Ammon's horn (tissue), 1 donor: ENCODE measurements at places on chromosomes 6 and 20.

- no peak for DNase-seq
These were observed 58.0 kb downstream of the DOP1A start for GRCh38 chr6:83125425-83125824.

GRCh38 chr20:37801921-37802320, 101.0 kb upstream of the VSTM2L start:
- no peak for DNase-seq

DNA sequence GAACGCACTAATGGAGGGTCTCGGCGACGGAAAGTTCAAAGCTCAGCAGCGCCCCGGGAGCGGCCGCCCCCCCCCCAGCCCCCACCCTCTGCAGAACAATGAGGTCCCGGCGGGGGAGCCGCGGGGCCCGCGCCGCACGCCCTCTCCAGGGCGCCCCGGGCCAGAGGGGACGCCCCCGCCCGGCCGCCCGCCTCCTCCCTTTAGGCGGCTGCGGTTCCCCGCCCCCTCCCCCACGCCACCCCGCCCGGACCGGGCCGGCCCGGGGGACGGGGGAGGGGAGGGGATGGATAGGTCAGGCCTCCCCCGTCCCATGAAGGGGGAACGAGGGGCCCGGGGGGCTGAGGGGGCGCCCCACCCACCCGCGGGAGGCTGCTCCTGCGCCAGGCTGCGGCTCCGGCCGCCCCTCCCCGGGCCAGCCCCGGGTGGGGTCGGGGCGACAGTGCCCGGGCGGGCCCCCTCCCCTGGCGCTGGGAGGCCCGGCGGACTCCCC, 1.5 kb downstream of the NOL4L start:
- no peak for DNase-seq

DNA sequence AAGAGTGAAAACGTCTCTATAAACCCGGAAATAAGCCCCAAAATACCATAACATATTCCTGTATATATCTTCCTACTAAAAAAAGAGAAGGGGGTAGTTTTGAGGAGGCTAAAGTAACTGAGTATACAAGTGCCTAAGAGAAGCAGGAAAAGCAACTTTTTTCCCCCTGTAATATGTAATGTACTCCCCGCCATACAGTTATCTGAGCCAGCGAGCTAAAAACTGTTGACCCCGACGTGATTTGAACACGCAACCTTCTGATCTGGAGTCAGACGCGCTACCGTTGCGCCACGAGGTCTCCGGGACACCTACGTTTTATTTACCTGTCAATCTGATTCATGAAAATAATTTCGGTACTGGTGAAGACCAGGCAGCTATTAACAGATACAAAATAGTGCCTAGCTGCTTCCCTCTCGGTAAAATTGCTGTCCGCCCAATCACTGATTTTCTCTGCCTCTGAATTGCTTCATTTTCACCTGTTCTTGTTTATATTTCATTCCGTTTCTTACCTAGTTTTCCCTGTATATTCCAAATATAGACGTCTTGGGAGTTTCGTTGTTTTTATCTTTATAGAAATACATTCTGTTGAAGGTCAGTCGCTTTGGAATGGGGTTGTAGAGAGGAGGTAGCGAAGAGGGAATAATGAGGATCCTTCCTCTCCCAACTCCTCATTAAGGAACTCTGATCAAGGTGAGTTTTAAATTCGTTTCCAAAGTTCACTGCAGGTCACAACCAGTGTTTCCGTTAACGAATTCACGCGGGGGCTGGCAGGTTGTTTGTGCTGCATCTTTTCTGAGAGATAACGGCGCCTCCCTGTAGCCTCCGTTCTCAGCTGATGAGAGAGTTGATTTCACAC, 33.6 kb upstream of the BTN3A2 start:
- DNase-seq, result peak; percentile 23

DNA sequence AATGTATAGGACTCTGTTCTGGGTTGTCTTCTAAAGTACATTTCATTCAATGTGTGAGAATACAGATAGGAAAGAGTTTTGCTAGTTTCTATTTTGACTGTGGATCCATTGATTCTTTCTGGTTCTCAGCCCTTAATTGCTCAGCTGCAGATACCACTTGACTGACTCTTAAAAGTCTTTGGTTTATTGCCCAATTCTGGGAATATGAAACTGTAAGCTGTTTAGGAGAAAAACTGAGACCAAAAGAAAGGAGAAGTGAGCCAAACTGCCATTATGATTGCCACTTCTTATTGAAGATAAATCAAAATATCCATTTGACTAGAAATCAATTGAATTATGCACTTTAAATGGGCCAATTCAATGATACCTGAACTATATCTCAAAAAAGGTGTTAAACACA, 211.4 kb downstream of the ESR1 start:
- DNase-seq, result no peak

GRCh38 chr6:140711019-140711613, 1336.7 kb upstream of the CITED2 start:
- DNase-seq, result no peak

- no peak for DNase-seq
These were observed 318.2 kb upstream of the RGS17 start for GRCh38 chr6:153449279-153449678.

DNA sequence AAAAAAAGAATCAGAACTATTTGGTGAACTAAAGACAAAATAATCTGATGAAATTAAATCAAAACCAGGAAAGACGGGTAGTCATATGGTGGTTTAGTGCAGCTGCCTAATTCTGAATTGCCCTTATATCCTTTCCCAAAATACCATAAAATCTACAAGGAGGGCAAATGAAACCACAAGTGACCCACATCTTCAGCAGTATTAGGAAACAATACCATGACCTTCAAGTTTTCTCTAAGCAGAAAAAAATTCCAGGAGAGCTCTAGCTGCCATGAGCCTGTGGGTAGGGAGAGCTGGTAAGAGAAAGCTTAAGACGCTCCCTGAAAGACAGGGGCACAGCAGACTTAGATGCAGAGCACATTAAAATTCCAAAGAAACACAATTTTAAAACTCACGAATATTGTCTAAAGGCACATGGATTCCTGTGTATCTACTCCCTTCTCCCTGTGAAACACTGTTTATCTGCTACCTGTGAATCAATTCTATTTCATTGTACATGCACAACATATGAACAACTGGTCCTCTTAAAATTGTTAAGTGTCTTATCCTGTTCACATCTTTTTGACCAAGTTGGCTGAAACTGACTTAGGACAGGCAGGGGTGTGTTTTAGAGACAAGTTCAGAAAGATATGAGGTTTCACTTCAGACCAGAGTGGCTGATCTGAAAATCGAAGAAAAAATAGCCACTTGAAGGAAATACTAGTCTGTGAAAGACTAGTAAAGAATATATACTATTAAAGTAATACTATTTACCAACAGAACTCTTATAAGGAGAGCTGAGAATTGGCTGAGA, 153.6 kb upstream of the SHLD1 start:
- no peak for DNase-seq

DNA sequence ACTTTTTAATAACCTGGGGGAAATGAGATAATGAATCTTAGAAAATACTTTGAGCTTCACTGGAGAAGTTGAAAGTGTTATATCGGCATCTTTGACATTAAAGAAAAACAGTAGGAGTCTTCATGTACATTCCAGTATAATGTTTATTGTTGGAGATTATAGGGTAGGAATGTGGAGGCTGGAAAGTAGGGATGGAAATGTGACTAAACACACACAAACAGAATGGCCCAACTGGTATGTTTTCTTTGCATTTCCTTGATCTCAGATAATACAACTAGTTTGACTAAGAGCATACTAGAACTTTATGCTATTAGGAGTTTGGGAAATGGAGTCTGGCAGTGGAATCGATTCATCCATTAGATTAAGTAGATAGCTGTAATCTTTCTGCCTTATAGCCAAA, 10.1 kb upstream of the BAG2 start:
- no peak for DNase-seq

- DNase-seq, result no peak
These were observed 2.6 kb downstream of the NFKBIE start for GRCh38 chr6:44262467-44263353.

DNA sequence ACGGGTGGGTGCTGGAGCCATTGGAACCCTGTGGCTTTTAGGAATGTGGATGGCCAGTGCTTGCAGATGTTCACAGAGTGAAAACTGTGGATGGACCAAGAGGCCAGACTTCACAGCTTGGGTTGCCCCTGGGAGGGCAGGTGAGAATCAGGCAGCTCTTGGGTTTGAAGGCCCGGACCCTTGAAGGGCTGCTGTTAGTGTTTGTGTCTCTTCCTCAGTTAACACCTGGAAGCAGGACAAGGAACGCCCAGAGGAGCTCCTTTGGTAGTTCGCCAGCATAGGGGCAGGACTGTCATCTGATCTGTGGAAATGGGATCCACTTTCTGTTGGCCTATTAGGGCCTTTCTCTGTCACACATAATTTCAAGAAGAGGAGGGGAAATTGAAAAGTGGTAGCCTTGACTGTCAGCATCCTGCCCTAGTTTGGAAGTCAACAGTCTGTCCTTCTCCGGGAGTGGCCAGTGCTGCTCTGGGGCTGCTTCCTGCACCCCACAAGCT, 43.6 kb downstream of the RIOK1 start:
- no peak for DNase-seq

- DNase-seq, result no peak
These were observed 703.5 kb downstream of the TFAP2A start for GRCh38 chr6:9711365-9711764.

DNA sequence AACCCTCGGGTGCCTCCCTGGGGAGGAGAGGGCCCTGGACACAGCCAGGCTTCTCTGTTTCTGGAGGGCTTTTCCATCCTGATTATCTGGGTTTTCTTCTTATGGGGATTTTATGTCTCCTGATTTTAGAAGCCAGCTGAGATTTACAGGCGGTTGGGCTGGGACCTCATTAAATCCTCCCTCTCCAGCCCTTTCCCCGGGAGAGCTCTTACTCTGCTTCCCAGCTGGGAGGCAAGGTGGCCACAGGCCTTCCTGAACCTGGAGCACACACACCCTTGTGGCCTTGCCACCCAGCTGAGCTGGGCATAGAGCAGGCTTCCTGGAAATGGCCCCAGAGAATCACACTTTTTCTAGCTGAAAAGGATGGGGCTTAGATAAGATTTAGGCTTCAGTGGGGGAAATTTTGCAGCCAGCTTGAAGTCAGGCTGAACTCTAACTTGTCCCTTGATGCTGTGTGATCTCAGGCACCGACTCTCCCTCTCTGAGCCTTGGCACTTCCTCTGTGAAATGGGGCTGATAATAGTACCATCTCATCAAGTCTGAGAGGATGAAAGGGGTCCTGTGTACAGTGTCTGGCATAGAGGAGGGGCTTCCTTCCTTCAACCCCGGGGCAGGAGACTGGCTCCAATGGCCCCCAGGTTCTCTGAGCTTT, 16.6 kb downstream of the VSTM2L start:
- DNase-seq, result no peak

DNA sequence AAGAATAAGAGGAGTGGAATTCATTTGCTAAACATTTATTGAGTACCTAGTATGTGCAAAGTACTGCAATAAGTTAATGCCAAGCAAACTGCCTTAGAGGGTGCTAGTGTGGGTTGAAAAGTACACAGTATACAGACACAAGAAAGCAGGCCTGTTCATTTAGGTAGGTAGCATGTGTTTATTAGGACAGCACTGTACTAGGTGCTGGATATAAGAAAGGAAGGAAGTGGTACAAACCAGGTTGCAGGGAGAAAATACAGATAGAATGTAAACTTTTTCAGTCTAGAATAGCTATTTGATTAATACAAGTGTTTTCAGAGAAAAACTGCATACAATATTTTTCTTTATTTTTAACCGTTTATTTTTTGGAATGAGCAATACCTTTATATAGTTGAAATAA, 68.1 kb downstream of the PHF20 start:
- no peak for DNase-seq

- DNase-seq, result no peak
These were observed 270.8 kb downstream of the ARID1B start for GRCh38 chr6:157047951-157048350.

- no peak for DNase-seq
These were observed 1.5 kb downstream of the DEK start for GRCh38 chr6:18262702-18263417.

DNA sequence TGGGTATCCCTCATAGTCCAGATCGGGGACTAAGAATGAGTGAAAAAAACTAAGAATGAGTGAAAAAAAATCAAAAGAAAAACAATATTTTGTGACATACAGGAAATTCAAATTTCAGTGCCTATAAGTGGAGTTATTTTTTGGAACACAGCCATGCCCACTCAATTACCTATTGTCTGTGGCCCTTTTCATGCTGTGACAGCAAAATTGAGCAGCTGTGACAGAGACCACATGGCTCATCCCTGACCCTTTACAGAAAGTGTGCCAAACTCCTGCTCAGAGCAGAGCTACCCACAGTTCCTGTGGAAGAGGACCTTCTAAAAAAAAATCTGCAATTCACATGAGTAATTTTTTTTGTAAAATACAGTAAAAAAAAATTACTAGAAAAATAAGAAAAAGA, 1.4 kb downstream of the NCR2 start:
- DNase-seq, result no peak

- DNase-seq, result no peak
These were observed 58.7 kb upstream of the SULF2 start for GRCh38 chr20:47843886-47844567.

DNA sequence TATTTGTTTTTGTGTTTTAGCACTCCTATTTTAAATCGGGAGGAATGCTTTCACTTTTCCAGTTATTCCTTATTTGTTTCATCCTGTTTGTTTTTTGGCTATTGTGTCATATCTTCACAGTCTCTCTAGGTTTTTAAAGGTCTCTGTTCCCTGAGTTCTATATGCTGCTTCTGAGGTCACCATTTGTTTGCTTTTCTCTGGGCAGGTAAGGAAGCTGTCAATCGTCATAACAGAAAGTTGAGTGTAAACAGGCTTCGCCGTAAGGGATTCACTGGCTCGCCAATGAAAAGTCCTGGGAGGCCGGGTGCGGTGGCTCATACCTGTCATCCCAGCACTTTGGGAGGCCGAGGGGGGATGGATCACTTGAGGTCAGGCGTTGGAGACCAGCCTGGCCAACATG, 48.7 kb upstream of the RPS6KA2 start:
- DNase-seq, result no peak

- peak; percentile 61 for DNase-seq
These were observed 78.7 kb upstream of the PHACTR3 start for GRCh38 chr20:59525500-59526241.

GRCh38 chr20:13141546-13141945, 79.5 kb upstream of the ISM1 start:
- DNase-seq, result no peak

DNA sequence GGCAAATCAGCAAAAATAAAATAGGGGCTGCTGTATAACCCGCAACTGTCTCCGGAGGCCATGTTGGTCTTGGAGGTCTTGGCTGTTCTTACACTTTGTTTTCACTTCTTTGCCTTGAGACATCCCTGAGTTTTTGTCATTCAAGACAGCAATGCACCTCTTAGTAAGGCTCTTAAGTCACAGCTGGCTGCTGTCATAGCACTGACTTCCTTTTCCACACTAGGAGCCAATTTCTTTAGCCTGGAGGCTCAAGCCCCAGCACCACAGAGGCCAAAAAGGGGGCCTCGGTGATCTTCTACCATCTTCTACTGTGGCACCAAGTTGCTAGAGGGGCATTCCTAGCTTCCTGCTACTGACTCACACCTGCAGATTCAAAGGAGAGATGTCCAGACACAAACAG, 536.3 kb downstream of the CDH26 start:
- DNase-seq, result no peak

GRCh38 chr20:2421247-2421646, 40.5 kb downstream of the TGM6 start:
- DNase-seq, result no peak
